Renal cortical epithelial cell (primary cell): ENCODE measurements at places on chromosomes 16 and 17.
A peak's percentile ranks its signal among the peaks of the same experiment; 100 is the strongest.

DNA sequence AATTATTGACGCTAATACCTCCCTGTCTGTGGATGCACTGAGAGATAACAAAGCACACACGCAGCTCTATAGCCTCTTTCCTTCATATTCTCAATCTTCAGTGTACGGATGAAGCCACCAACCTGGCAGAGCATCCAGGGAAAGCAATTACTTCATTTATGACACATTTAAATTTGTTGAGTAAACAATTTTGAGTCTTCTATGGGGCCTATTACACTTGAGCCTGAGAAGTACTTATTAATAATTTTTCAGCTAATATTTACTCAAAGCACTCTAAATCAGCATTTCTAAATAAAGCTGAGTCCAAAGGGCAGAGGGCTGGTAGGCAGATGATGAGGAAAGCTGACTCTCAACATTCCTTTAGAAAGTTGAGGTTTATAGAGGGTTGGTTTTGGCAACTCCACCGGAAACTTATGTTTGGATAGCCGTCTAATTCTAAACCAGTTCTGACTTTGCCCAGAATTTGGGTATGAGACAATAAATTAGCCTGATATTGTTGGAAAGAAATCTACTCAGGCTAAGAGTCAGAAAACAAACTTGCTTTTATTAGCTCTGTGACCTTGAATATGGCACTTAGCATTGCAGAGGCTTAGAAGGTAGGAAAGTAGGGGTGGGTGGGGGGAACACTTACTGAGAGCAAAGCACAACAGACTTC is 643.5 kb downstream of the CDH11 start:
- DNase-seq = peak; percentile 54

DNA sequence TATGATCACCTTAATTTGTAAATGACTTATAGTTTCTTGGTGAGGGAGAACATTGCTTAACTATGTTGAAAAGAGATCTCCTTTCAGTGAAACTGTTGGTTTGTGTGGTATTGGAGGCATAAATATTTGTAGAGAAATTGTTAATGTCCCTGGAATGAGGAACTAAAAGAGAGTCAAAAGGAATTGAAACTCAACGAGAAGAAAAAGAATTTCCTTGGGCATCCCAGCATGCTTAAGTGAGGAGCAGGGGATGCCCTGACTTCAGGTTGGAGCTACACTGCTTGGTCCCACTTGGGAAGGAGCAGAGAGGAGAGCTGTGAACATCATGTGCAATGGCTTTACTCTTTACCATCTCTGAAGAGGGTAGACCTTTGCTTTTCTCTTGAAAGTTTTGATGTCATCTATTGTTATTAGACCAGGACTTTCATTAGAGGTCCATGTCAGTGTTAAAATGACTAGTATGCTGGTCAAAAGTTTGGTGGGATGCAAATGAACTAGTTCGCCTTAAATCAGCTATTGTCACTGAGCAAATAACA is 21.7 kb downstream of the KRT23 start:
- peak; percentile 88 for DNase-seq

GRCh38 chr17:31757097-31757496 is 101.9 kb downstream of the COPRS start:
- no peak for DNase-seq

DNA sequence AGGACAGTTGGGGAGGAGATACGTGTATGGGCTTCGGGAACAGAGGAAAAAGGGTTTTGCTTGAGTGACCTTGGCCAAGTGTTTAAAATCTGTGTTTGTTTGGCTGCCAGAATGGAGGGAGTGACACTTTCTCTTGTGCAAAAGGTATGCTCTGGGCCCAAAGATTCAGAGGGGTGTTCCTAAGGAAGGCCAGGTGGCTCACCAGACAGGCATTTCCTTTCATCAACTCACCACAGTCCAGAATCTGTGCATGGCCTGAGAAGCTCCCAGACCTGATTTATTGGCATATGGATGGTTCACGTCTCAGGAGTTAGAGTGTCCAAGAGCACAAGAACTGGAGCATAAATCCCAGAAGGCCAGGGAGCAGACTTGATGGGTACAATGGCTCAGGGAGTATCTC is 53.4 kb upstream of the NLK start:
- peak; percentile 62 for DNase-seq

GRCh38 chr16:53219795-53220454 is 165.1 kb downstream of the CHD9 start:
- DNase-seq = peak; percentile 51

- no peak for DNase-seq
These were observed 19.9 kb downstream of the GAS7 start for GRCh38 chr17:10178506-10178991.

- DNase-seq = no peak
These were observed 214.4 kb upstream of the CHMP6 start for GRCh38 chr17:80777274-80777673.

GRCh38 chr16:29809850-29810698 is 1.9 kb upstream of the PRRT2 start:
- DNase-seq = no peak

- no peak for DNase-seq
These were observed 4.5 kb downstream of the RANBP10 start for GRCh38 chr16:67801883-67802282.

- DNase-seq = no peak
These were observed 477 bp downstream of the MTHFSD start for GRCh38 chr16:86554599-86554916.

DNA sequence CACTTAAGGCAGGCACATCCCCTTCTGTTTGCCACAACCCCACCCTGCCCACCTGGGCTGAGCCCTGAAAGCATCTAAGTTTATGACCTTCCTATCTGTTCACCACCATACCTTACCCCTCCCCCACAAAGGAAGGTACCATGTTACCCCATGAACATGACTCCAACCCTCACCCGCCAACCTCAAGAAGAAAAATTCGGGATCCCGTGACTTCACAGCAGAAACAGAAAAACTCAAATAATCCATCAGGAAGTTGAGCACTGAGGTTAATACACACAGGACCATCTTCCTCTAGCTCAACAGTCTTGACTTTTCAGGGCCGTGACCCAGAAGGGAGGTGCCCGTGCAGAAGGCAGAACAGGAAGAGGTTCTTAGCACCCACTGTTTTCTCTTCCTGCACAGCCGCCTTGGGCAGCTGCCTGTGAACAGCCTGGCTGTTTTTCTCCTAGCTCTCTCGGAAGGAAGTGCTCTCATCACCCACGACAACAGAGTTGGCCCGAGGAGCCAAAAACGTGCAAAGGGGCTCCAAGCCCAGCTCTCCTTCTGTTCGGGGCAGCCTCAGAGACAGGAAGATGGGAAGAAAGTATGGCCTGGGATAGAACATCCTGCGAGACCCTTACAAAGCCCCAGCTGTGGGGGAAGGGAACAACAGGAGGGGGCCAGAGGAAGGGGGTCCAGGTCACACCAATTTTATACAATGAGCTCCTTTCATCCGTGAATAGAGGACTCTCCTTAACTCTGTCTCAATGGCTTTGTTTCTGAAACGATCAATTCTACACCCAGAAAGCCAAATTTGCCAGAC is 101.1 kb downstream of the XYLT1 start:
- DNase-seq = no peak

DNA sequence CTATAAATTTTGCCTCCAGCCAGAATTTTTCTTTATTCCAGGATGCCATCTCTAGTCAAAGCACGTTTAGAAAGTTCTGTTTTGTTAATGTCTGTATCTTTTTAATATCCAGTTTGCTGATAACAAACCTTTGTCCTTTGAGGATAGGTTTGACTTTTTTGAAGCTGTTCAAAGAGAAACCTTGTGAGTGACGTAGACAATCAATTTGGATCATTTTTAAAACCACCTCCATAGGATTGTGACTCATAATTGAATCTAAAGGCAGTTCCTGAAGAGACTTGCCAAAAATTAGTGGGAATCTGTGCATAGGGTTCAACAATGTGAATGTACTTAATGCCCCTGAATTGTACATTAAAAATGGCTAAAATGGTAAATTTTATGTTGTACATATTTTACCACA is 5.9 kb downstream of the KRT31 start:
- DNase-seq = no peak

DNA sequence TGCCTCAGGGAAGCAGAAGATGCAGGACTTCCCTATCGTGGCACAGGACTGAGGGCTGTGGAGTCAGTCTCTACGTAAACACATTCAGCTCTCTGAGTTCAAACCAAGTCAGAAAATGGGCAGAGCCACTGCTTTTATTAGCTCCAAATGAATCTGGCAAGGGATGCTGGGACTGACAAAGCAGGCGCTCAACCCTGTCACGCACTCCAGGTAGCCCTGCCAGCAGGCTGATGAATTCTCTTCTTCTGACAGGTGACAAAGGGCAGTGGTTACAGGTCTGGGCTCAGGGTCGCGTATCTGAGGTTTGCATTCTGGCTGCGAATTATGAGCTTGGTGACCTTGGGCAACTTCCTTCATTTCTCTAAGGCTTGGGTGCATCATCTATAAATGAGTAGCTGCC is 9.4 kb downstream of the RPH3AL start:
- DNase-seq = no peak

- no peak for DNase-seq
These were observed 131.8 kb downstream of the STX8 start for GRCh38 chr17:9443811-9444210.

GRCh38 chr17:50560185-50560824 is at the start of gene CACNA1G:
TSS of gene CACNA1G (plus strand) at chr17:50560715. CDS start at chr17:50561460, 745 bp downstream.
- DNase-seq = peak; percentile 23

GRCh38 chr17:409848-410542 is 57.4 kb upstream of the RPH3AL start:
- DNase-seq = peak; percentile 98

GRCh38 chr17:13073018-13073417 is 55.2 kb upstream of the ELAC2 start:
- DNase-seq = no peak

DNA sequence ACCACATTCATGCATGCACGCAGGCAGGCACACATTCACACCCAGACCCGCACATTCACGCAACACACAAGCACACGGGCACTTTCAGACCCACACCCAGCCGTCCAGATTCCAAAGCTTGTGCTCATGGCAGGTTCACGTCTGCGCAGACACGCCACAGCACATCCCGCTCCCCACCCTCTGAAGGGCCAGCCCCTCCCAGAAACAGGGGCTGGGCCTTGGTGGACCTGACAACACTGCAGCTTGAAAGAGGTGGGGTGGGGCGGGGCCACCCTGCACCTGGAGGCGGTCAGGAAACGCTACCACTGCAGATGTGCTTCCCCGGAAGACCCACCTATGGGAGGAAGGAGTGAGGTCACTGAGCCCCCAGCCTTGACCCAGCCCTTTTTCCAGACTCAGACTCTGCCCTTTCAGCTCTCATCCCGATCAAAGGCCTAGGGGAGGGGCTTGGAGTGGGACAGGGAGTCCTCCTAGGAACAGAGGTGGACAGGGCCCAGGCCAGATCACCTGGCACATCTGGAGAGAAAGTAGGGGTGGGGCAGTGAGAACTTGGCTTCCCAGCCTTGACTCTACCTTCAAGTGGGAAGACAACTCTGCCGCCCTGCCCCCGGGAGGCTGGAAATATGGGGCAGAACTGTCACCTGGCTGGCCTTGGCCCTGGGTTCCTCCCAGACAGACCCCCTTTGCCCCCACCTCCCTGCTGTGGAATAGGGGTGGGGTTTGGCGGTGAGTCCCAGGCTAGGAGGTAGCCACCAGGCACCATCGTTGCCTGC is 11.0 kb downstream of the P3H4 start:
- DNase-seq = peak; percentile 82

- DNase-seq = no peak
These were observed 66.8 kb downstream of the PIPOX start for GRCh38 chr17:29109477-29110371.

- DNase-seq = no peak
These were observed 747 bp downstream of the ADGRG3 start for GRCh38 chr16:57668630-57669475.

DNA sequence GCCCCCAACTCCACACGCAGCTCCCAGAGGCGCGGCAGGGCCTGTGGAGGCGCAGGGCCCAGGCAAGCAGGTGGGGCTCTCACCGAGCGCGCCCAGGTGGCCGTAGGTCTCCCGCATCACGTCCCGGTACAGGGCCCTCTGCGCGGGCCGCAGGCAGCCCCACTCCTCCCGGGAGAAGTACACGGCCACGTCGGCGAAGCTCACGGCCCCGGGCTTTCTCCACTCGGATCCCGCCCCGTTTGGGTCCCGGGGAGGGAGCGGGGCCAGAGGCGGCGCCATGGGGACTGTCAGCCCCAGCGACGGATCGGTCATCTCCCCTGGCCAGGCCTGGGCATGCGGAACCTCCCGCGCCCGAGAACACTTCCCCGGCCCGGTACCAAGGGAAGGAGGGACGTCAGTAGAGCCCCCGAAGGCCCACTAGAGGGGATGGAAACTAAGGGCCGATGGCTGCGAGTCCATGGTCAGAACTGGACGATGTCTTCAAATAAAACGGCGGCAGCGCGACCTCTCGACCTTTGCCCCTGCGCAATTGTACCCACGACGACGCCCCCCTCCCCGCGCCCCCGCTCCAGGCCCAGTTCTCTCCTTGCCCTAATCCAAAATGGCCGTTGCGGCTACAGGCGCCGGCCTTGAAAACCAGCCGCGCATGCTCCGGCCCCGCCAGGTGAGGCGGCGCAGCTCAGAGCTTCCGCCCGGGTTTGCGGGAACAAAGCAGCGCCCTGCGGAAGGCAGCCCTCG is at the start of gene ZNF747:
ZNF747 (minus strand) TSS at position 491 of the 738 bp plus-strand sequence; CDS start at position 312, 179 bp downstream.
- DNase-seq = peak; percentile 62

GRCh38 chr17:1942066-1942365 is 83.1 kb downstream of the RTN4RL1 start:
- no peak for DNase-seq

DNA sequence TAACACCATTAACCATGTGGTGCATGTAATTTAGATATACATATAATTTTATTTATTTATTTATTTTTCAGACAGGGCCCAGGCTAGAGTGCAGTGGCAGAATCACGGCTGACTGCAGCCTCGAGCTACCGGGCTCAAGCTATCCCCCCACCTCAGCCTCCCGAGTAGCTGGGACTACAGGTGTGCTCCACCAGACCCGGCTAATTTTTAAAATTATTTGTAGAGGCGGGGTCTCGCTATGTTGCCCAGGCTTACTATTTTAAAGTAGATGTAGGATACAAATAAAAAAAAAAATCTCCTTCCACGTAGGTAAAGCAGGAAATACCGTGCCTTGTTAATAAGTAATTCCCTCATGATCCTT is 446 bp upstream of the COQ7 start:
- no peak for DNase-seq

GRCh38 chr17:5378566-5379207 is 40.8 kb downstream of the NUP88 start:
- DNase-seq = no peak

GRCh38 chr17:4769628-4770027 is 2.1 kb upstream of the TM4SF5 start:
- DNase-seq = peak; percentile 22

DNA sequence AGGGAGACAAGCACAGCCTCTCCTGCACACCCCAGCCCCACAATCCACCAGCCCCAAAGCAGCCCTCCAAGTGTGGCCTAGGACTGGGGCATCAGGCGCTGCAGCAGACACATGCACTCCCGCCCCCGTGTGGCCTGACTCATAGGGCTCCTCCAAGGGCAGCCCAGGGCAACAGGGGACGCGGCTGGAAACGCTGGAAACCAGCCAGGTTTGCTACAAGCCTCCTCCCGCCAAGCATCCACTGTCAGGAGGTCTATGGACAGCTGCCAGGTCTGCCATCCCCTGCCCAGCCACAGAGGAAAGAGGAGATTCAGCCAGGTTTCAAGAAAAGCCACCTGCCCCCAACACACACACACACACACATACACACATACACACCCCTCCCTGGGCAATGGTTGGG is 25.8 kb downstream of the SRCIN1 start:
- peak; percentile 61 for DNase-seq

GRCh38 chr16:62921904-62922303 is 885.7 kb upstream of the CDH8 start:
- no peak for DNase-seq
